ENCODE measurements at places on chromosomes 16 and 17.

DNA sequence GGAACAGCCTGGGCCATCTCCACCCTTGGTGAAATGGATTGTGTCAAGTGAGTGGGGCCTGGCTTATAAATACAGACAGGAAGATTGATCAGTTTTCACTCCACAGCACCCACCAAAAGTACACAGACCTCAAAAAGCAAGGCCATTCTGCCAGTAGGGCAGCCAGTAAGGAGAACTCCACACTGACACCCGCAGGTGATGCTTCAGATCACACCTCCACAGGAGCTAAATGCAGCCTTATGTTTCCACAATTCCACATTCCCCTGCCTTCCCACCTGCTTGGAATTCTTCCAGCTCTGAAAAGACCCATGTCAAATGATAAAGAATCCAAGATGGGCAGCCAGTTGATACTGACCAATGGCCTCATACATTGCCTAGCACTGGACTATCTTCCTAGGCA, 191.1 kb downstream of the ZFHX3 start:
- no peak for DNase-seq

DNA sequence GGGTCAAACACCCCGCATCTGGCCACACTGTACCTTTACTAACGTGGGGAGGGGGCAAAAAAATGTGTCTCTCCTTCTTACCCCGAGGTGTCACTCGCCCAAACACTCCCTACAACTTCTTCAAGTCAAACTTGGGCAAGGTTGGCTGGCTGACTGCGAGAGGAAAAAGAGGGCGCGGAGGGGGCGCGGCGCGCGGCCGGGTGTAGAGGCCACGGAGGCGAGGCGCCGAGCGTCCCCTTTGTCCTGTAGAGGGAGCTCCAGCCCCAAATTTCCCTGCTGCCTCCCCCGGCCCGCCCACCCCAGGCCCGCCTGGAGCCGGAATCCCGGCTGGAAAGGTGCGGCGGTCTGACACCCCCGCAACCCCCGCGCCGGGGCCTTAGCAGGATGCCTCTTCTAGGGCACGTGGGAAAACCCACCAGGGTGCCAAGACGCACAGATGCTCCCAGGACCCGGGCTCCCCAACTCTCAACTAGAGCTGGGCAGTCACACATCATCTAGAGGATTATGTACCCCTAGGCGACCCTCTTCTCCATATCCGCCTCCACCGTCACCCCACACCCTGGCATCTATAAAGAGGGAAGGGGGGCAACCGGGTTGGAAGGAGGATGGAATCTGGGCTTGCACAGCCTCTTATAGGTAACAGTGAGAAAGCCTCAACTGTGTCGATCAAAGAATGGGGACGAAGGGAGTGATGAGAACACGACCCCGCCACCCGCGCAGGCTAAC, 4.2 kb downstream of the IRX3 start:
- DNase-seq: peak; percentile 44

DNA sequence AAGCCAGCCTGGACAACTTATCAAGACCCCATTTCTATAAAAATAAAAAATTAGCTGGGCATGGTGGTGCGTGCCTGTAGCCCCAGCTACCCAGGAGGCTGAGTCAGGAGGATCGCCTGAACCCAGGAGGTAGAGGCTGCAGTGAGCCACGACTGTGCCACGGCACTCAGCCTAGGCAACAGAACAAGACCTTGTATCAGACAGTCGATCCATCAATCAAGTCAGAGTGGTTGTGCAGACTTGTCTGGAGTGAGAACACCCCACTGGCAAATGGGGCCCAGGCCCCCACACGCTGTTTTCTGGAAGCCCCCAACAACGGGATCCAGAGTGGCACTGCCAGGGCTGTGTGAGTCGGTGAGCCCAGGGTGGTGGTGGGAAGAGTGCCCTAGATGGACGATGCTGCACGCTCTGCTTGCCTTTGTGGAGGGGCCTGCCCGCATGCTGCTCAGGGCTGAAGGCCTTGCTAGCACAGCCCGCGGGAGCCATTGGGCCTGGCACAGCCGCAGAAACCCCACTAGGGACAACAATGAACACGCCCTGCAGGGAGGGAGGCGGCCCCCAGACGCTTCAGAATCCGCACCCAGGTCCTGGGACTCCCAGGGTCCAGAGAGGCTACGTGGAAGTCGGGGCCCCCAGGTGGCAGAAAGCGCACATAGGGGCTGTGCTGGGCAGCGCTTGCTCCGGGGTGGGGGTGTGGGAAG, 80.1 kb upstream of the GNG13 start:
- no peak for DNase-seq

DNA sequence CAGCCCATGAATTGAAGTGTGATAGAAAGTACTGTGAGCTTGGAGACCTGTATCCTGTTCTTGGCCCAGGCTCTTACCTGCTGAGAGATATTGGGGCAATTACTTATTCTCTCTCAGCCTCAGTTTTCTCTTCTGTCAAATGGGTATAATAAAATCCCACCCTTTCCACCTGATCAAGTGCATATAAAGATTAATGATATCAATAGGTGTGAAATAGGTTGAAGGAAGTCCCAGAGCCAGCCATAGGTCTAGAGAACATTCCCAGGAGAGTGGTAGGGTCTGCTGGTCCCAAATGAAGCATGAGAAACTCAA, 81.2 kb downstream of the GNAO1 start:
- DNase-seq: no peak

DNA sequence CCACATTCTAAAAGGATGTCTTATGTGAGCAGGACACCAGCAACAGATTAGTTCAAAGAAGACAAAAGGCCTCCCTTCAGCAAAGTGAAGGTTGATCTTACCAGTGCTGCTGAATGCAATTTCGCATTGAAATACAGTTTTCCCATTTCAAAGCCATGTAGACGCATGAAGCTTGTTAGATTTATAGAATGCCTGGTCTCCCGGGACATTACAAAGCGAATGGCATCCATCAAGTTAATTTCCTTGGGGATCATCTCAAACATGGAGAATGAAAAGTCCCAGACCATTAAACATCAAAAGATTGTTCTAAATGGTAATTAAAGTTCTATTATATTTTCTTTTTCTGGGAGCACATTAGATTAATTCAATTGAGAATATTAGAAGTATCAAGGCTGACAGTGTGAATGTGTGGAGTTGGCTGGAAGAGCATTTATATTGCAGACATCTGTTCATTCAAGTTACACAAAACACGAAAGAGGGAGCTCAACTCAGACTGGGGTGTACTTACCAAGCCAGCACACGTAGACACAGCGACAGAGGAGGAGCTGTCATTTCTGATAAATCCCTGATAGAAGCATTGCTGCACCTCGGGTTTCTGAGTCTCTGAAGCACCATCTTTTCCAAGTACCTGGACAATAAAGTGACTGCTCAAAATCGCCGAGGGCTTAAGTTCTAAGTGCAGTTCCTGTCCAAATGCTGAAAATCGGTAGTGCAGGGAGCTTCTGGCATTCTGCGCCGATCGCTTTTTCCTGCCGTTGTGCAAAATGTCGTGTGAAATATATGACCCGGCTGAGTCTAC, 3.8 kb downstream of the ADAMTS18 start:
- DNase-seq: no peak

DNA sequence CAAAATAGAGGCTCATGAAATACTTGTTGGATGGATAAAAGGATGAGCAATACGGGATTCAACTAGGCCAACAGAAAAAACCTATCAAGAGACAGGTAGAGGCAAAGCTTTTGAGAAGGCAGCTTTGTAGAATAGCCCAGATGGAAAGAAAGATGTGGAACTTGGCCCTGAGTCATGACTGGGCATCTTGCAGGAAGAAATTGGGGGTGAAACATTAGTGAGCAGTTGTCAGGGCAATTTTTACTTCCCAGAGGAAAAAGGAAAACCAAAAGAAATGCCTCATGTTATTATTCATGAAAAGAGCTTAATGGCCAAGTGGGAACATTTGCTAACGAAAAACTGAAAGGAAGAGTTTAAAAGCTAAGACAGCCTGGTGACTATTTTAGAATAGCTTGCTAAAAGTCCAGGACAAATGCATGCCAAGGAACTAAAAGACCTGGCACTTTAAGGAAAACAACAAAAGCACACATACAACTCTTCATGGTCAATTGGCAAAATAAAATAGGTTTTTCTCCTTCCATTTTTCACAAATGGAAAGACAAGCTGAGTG, 180.1 kb downstream of the HS3ST3A1 start:
- no peak for DNase-seq

- DNase-seq: no peak
Observed at GRCh38 chr16:17134586-17134985, 336.2 kb downstream of the XYLT1 start.

Measured in activated naive CD8-positive, alpha-beta T cell treated with anti-CD3 and anti-CD28 coated beads, Interleukin-2, amount 10 ng/mL, durations not matched to agents 7 days and 5 days (primary cell).